Activated CD4-positive, alpha-beta T cell treated with anti-CD3 and anti-CD28 coated beads for 36 hours (primary cell): ENCODE measurements at places on chromosomes 6 and 20. TPM values are rescaled to one million over a fixed set of nuclear protein-coding genes. Genes with fewer than 3 reads are reported as not detected.

ATP6V1G2 gene
- total RNA-seq = 2.1 TPM

EFHC1 gene
- total RNA-seq = 2.2 TPM

LINC00237 gene
- not detected for total RNA-seq

ECT2L gene
- not detected for total RNA-seq

PTCHD4 gene
- total RNA-seq = not detected

LST1 gene
- total RNA-seq = 9.1 TPM

BCL2L1 gene
- 107 TPM for total RNA-seq

PPP1R10 gene
- total RNA-seq = 100.0 TPM

FAM209B gene
- total RNA-seq = not detected

YTHDF1 gene
- total RNA-seq = 32.2 TPM

ANGPT4 gene
- total RNA-seq = not detected

SRSF12 gene
- total RNA-seq = 0.27 TPM

CD109 gene
- 15.8 TPM for total RNA-seq

SMIM28 gene
- total RNA-seq = not detected

RAMACL gene
- 0.41 TPM for total RNA-seq

GCM1 gene
- total RNA-seq = not detected

HEY2 gene
- not detected for total RNA-seq

ELOVL2 gene
- not detected for total RNA-seq

AIF1 gene
- total RNA-seq = 96.1 TPM

RNF182 gene
- not detected for total RNA-seq

FOXO3 gene
- 9.0 TPM for total RNA-seq

NHSL1 gene
- 0.70 TPM for total RNA-seq

PTCRA gene
- total RNA-seq = not detected

STX11 gene
- 19.6 TPM for total RNA-seq

THBS2 gene
- total RNA-seq = not detected

OXT gene
- not detected for total RNA-seq

RRAGD gene
- 19.6 TPM for total RNA-seq

GNAS-AS1 gene
- total RNA-seq = 1.1 TPM

BTN3A1 gene
- total RNA-seq = 31.4 TPM

C6orf118 gene
- not detected for total RNA-seq

PLN gene
- not detected for total RNA-seq

FGD2 gene
- 0.50 TPM for total RNA-seq

E2F1 gene
- 45.9 TPM for total RNA-seq

CYP24A1 gene
- total RNA-seq = 0.07 TPM

CAGE1 gene
- total RNA-seq = 0.09 TPM

FERMT1 gene
- total RNA-seq = 0.30 TPM

NT5E gene
- 3.8 TPM for total RNA-seq

ASIP gene
- total RNA-seq = not detected

ALDH8A1 gene
- 0.67 TPM for total RNA-seq

F13A1 gene
- total RNA-seq = not detected

EYS gene
- total RNA-seq = not detected

FAXC gene
- not detected for total RNA-seq
